KBM-7 (cell line): ENCODE measurements at places on chromosomes 6 and 20.
A peak's percentile ranks its signal among the peaks of the same experiment; 100 is the strongest.

DNA sequence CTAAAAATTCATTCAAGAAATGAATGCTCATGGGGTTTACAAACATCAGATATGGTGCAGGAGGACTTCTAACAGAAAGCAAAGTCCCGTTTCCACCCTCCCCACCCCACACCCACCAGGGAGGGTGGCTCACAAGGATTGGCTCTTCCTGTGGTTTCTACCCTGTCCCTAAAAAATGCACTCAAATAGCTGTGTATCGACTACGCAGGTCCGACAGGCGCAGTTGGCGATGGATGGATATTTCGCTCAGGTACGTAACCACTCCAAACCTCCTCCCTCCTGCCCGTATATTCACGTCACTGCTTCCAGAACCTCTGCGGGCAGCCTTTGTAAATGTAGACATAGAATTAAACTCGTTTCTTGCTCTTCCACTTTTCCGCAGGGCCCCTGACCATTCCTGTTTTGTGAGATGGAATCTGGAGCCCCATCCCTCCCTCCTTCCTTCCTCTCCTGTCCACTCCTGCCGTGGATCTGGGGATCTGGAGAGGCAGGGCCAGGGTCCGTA lies 264.3 kb downstream of the BMP7 start:
- DNase-seq = no peak

- no peak for DNase-seq
These were observed 488.9 kb upstream of the CITED2 start for GRCh38 chr6:139863346-139863745.

DNA sequence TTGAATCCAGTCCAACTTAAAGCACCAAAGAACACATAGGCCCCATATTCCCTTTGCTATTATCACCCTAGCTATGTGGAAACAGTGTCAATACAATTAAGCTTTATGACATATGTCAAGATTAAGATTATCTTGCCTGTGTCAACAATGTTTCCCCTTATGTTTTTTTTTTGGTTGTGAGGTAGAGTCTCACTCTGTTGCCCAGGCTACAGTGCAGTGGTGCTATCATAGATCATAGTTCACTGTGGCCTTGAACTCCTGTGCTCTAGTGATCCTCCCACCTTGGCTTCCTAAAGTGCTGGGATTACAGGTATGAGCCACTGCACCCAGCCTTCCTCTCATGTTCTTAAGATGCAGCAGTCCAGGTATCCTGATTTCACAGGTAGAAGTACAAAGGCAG lies 17.8 kb downstream of the AFG1L start:
- no peak for DNase-seq

GRCh38 chr20:3813848-3814581 lies 6.3 kb upstream of the AP5S1 start:
- no peak for DNase-seq

GRCh38 chr6:16420715-16421461 lies 182.5 kb downstream of the GMPR start:
- DNase-seq = no peak

- peak; percentile 41 for DNase-seq
These were observed 1.0 kb downstream of the JARID2 start for GRCh38 chr6:15246666-15247499.
